Hippocampal formation (tissue), 2 donors: ENCODE measurements at places on chromosomes 6 and 20.

DNA sequence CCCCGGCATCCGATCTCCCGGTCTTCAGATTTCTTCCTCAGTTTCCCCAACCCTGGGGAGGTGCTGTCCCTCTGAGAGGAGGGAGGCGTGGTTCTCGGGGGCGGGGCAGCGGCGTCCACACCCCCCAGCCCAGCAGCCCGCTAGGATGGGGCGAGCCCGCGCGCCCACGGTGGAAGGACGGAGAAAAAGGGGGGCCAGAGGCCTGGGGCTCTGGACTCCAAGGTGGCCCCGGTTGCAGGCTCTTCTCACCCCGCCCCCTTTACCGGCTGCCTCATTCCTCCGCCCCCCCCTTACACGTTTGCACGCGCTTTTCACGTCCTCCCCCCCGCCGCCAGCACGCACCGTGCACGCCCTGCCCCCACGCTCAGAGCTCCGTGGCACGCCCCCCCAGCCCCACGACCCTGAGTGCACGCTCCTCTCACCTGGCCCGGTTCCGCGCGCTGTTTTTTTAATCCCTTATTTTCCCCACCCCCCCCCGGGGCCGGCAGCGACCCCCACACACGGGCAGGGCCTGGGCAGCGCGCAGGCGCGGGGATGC, 402 bp downstream of the ZBTB12 start:
- DNase-seq, result peak; percentile 57

- no peak for DNase-seq
Observed at GRCh38 chr6:170094686-170095272, 196.1 kb downstream of the DLL1 start.

DNA sequence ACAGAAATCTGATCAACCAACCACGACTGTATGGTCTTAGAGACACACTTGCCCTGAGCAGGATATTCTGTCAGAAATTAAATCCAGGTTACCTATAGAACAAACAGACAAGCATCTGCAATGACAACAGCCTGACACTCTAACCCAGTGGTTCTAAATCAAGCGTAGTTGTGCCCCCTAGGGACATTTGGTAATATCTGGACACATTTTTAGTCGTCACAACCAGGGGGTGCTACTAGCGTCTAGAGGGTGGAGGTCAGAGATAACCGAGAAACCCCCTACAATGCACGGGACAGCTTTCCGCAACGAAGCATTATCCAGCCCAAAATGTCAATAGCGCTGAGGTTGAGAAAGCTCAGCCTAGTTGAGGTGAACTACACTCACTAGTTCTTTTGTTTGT, 32.3 kb downstream of the ID4 start:
- no peak for DNase-seq

DNA sequence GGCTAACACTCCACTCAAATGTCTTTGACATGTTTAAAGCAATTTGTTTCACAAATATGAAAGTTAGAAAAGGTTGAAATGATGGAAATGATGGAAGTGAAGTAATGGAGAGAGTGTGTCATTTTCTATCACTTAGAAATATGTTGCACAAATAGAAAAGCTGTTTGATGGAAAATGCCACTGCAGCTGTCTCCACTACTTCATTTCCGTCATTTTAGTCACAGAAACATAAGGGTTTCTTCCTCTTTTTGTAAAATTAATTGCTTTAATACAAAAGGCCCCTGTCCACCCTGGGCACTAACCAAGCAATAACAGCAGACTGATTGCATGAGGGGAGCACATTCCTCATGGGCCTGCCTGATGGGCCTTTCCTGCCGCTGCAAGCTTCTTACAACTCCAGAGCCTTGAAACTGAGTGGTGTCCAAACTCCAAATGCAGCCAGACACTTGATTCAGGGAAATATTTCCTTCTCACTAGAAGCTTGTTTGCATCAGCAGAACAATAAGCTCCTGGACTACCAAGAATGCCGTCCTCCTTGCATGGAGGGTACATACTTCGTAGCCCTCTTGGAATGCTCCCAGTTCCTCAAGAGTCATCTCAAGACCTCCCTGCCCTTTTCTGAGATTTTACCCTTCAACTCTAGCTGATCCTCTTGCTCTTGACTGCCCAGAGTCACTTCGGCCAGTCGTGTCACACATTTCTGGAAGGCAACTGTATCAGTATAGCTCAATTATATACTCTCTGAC, 36.1 kb downstream of the F13A1 start:
- DNase-seq, result no peak

DNA sequence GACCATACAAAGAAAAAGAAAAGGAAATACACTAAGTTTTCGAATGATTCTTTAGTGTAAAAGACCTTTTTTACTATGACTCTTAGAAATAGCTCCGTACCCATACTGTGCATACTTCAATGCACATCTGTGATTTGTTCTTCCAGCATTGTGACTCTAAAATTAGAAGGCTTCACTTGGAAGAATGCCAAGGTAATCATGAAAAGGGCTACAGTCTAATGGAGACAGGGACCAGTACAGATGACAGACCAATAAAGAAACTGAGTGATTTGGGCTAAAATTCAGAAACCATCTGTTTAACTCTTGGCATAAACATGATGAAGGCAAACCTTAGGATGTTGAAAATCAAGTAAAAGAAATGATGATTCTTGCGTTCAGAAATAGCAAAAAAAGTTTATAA, 46.3 kb downstream of the CYP39A1 start:
- peak; percentile 65 for DNase-seq

DNA sequence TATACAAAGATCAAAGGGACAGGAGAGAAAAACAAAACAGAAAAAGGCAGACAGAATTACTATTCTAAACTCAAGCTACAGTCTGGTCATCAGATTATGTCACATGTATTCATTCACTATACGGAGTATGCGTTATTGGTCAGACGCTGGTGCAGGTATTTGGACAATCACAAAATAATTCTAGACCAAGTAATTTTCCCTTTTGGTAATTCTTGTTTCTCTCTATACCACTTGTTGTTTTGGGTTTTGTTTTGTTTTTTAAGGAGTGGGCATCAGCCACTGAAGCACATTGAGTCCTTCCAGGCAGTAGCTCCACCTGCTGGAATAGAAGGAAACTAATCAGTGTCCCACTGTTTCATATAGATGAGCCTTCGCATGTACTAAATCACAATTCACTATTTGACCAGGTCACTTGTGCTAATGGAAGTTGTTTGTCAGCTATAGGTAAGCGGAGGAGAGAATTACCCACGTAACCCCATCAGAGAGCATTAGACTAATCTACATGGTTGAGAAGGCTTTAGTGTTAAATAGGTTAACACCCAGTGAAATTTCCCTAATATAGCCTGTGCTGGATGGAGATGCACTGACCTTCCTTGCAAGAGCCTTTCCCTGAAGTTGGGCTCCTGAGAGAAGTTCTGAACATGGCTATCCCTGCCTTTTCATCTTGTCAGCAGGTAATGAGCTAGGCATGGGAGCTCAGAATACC, 77.9 kb downstream of the TNFAIP3 start:
- DNase-seq, result peak; percentile 22

DNA sequence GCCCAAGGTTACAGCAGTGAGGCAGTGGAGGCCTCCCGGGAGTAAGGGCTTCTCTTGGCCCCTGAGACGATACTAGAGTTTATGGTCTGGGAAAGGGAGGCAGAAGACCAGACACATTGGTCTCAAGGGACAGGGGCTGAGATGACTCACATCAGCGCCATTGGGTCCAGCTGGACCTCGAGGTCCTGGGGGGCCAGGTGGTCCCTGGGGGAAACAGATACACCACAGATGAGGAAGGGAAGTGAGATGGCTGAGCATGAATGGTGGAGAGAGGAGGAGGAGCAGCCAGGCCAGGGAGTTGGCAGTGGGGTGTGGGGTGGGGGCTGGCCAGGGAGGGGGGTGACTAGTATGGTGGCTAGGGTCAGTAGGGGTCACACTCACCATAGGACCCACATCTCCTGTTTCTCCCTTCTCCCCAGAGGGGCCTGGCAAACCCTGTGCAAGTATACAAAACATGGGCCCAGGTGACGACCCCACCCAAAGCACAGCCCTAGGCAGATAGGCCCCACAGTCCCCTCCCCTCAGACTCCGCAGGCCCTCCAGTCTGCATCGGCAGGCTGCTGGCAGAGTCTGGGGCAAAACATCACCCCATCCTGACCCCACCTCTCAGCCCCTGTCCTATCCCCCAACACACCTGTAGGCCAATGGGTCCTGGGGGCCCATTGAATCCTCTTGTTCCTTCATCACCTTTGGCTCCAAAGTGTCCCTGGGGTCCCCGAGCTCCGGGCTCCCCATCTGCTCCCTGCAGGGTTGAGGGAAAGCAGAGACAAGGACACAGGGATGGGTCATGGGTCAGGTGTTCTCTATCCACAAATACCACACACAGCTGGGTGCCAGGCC, 21.9 kb downstream of the COL11A2 start:
- no peak for DNase-seq

GRCh38 chr6:18795726-18796125, 408.6 kb downstream of the RNF144B start:
- no peak for DNase-seq

GRCh38 chr6:110528101-110528929, 51.9 kb upstream of the SLC22A16 start:
- DNase-seq, result no peak

- peak; percentile 24 for DNase-seq
Observed at GRCh38 chr6:32589596-32590449, at the start of gene HLA-DRB1. Gene HLA-DRB1 (minus strand): TSS chr6:32589848. CDS start chr6:32589742, 106 bp downstream.

- peak; percentile 70 for DNase-seq
Observed at GRCh38 chr6:31441365-31442267, 38.2 kb downstream of the MICA start.

GRCh38 chr6:168024951-168025510, 27.6 kb downstream of the KIF25 start:
- DNase-seq, result no peak

GRCh38 chr6:74366634-74367033, 670.6 kb downstream of the CD109 start:
- no peak for DNase-seq

- no peak for DNase-seq
Observed at GRCh38 chr6:132768051-132768517, 10.4 kb upstream of the VNN2 start.

DNA sequence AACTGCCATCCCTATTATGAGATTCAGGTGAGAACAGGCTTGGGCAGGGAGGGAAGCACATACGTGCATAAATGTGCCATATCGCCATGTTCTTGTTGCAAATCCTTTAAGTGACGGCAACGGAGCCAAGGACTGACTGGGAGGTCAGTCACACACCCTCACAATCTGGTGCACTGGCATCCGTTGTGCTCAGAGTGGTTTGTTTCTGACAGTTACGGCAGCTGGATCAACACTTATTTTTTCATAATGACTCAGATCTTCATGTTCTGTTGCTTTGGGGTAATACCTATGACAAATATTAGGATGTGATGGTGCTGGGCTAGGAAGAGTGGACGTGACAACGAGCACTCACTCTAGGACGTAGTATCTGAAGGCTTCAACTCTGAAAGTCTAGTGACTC, 56.2 kb upstream of the PREP start:
- no peak for DNase-seq

- no peak for DNase-seq
Observed at GRCh38 chr6:88964509-88964908, 1.1 kb upstream of the RNGTT start.

DNA sequence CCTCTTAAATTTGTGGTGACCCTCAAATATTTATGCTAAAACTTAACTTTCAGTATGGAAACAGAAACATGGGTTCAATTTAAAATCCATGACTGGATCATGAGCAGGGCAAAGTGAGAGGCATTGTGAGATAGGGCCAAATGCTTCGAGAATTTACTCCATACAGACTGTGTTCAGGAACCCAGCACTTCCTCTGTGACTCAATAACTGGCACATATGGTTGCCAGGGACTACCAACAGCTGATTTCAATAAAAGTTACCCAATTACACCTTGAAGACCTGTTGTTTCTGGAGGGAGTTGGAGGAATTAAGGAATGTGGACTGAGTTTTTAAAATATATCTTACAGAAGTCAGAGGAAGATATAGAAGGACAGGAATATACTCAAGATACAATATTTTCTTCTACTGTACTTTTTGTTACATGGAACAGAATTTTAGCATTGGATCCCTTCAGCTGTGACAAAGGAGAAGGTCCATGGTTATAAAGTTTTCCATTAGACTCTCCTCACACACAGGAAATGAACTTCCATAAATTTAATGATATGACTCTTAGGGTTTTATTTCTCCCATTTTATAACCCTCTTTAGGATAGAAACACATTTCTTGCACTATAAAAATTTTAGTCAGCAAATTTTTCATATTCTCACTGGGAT, 258.5 kb downstream of the KHDC1L start:
- DNase-seq, result no peak

GRCh38 chr6:35360349-35361138, 18.2 kb downstream of the PPARD start:
- DNase-seq, result peak; percentile 72

GRCh38 chr6:36576578-36576977, 17.6 kb upstream of the SRSF3 start:
- no peak for DNase-seq

- peak; percentile 36 for DNase-seq
Observed at GRCh38 chr6:129936329-129937165, 75.4 kb upstream of the TMEM244 start.

DNA sequence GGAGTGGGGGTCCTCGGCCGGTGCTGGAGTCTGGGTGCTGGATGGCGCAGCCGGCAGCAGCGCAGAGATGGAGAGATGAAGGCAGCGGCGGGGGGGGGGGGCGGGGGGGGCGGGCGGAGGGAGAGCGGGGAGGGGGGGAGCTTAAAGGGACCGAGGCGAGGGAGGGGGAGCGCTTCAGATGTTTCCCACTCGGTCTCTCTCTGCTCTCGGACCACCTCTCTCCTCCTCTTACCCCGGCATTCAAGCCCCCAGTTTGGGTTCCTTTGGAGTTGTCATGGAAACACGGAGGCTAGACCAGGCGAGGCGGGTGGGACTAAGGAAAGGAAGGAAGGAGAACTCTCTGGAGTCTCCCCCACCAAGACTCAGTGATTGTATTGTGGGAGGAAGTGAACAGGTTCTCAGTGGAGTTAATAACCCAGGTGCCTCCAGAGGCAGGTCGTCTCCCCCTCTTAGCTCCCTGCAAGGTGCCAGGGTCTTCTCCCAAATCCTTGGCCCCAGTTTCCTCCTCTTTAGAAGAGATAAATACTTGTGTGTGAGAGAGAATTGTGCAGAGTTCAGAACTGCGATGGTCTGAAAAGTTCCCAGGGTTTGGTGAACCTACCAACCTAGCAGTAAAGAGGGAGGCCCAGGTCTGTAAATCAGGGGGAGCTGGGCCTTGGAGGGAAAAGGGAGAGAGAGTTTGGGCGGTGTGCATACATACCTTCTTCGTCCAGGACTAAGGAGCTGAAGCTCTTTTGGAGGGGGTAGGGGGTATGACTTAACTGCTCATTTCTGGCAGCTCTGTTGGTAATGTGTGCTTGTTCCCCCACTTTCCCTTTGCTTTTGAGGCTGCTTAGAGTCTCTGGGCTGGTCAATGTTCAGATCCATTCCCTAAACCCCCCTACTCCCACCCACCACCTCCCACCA, at the start of gene PRRT1:
PRRT1 (minus strand) TSS at position 77 of the 906 bp plus-strand sequence. CDS start 112 bp downstream, outside the sequence.
- peak; percentile 24 for DNase-seq

DNA sequence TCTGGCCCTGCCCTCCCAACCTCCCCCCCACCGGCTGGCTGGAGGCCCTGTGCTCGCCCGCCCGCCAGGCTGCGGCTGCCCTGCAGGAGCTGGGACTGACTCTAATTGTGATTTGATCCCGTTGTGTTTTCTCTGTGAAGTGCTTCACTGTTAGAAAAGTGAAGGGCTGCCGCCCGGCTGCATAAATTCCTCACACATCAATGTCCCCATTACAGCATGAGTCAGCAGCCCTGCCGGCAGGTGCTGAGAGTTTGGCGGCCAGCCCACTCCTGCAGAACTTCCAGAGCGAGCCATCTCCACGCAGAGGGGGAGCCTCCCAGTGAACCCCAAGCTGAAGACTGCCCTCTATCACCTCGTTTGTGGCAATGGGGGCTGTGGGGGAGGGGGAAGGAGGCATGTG, 137.9 kb downstream of the DLL1 start:
- no peak for DNase-seq
